ENCODE measurements at places on chromosomes 3 and 15.

DNA sequence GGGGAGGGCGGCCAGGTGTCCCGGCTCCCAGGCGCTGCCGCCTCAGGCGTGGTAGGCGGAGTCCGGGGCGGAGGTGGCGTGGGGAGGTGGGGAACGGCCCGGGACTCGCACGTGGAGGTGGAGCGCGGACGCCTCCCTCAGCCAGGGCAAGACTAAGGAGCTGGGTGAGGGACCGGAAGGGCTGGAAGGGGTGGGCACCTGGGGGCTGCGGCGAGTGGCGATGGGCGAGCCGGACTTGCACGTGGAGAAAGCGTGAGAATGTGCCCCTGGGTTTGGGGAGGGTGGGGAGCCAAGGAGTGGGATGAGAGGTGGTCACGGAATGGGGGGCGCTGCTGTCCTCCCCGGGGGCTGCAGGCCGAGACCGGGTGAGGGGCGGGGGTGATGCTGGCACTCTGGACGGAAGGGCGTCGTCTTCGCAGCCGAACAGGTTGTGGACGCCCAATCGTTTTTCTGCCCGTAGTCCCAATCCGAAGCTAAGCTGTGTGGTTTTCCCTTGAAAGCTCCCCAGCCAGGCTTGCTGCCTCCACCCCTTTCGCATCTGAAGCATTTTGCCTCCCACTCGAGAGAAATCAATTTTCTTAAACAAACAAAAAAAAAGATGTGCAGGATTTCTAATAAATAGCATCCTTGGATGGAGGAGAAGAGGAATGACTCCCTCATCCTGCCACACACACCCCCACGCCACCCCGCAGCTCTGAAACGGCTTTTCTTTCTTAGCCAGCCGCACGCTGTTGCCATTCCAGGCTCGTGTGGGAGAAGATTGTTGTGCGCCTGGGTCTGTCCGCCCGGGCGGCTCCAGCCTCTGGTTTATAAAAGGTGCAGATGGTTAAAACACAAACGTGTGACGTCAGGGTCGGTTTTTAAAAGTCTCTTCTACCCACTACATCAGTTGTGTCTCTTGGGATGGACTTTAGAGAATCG lies 62.5 kb upstream of the ANKRD28 start:
- no peaks in the 10 kb centered on the region for H3K27me3 ChIP-seq
- H3K36me3 ChIP-seq, result peaks cover 29% of the 10 kb centered on the region
- peak; percentile 73 for DNase-seq

- H3K4me3 ChIP-seq, result no peak overlapping the region
- H3K27me3 ChIP-seq, result peaks cover 31% of the 10 kb centered on the region
- no peak for DNase-seq
- no peaks in the 10 kb centered on the region for H3K36me3 ChIP-seq
- H3K4me1 ChIP-seq, result no peaks in the 10 kb centered on the region
- no peak overlapping the region for H3K27ac ChIP-seq
These were observed 665.2 kb upstream of the ADAMTS9 start for GRCh38 chr3:65352951-65353350.

DNA sequence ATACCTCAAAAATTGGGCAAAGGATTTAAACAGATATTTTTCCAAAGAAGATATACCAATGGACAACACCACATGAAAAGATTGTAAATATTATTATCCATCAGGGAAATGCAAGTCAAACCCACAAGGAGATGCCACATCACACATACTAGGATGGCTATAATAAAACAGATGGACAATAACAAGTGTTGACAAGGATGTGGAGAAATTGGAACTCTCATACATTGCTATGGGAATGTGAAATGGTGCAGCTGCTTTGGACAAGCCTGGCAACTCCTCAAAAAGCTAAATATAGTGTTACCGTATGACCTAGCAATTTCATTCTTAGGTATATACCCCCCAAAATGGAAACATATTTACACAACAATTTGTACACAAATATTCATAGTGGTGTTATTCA lies 59.3 kb downstream of the PPCDC start:
- no peak for DNase-seq
- H3K4me3 ChIP-seq, result no peak overlapping the region
- H3K36me3 ChIP-seq, result no peaks in the 10 kb centered on the region
- peaks cover 4% of the 10 kb centered on the region for H3K4me1 ChIP-seq

GRCh38 chr15:44501768-44502366 lies 35.1 kb upstream of the EIF3J start:
- peaks cover 22% of the 10 kb centered on the region for H3K4me1 ChIP-seq
- no peak overlapping the region for H3K4me3 ChIP-seq
- H3K27ac ChIP-seq, result peak overlapping the region; percentile 88
- no peaks in the 10 kb centered on the region for H3K27me3 ChIP-seq
- DNase-seq, result no peak
- peaks cover 75% of the 10 kb centered on the region for H3K36me3 ChIP-seq

DNA sequence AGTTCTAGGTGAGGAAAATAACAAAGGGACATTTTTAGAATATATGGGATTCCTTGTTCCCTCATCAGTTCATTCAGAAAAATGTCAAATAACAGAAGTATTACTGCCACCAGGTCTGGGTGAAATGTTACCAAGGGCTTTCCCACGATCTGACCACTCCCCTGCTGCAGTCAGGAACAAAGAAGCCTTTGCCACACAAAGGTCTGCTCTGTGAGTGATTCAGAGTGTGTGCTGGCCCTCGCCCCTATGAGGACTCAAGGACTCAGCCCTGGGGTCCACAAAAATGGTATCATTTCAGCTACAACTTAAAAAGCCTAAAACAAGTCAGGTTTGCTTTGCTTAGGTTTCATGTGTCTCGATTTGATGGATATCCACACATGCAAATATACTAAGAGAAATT lies 5.0 kb downstream of the MKRN3 start:
- no peak overlapping the region for H3K4me3 ChIP-seq
- no peaks in the 10 kb centered on the region for H3K27me3 ChIP-seq
- no peak for DNase-seq
- H3K4me1 ChIP-seq, result no peaks in the 10 kb centered on the region
- no peak overlapping the region for H3K27ac ChIP-seq

DNA sequence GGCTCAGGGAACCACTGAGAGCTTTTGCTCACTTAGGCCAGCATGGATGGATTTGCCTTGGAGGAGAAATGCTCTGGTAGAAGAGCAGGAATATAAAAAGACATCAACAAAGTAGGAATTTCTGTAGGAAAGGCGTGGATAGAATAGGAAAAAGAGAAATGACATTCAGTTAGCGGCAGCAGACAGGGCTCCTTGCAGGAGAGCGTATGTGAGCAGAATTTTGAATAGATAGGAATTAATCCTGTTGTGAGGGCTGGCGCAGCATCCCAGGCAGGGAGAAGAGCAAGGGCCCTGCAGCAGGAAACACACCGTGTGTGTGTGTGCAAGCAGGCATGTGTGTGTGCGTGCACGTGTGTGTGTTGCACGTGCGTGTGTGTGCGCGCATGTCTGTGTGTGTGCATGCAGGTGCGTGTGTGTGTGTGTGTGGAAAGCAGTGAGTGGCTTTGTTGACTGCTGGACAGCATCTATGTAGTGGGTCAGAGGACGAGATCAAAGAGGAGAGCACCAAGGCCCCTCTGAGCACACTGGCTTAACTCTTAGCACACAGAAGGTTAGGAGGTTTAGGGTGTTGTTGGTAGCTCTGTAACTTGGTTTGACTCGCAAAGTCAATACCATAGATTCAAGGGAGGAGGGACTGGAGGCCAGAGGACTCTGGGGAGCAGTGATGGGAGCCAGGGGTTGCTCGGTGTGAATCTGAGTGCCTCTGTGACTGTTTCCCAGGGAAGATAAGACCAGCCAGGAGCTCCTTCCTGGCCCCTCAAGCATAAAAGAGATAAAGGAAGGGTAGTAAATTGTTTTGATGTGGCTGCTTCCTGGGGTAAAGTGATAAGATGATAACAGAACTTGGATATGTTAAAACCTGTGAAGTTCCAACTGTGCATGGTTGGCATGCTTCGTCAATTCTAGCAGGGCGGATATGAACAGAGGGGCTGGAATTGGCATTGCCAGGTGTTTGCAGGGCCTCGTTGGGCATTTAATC lies 639.5 kb downstream of the NR2F2 start:
- no peaks in the 10 kb centered on the region for H3K27me3 ChIP-seq
- no peaks in the 10 kb centered on the region for H3K36me3 ChIP-seq
- no peak overlapping the region for H3K4me3 ChIP-seq
- no peaks in the 10 kb centered on the region for H3K4me1 ChIP-seq
- no peak for DNase-seq

DNA sequence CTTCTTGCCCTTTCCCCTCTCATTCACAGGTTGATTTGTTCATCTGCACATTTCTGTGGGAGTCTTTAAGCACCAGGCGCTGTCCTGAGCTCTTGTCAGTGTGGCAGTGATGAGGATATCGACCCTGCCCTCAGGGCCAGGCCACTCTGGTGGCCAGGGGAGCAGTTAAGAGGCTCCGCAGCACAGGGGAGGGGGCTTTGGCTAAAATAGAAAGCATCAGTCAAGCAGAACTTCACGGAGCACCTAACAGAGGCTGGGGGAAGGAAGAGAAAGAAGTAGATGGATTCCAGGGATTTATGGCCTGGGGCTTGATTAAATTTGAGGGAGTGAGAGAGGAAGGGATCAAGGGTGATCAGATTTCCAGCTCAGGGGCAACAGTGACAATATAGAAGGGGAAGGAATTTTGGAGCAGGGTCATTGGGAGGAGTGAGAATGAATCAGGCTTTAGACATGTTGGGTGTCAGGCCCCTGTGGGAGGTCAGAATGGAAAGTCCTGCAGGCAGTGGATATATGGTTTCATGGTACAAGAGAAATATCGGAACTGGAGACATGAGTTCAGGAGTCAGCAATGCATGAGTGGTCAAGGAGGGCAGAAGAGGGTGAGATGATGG lies 73.0 kb upstream of the GLCE start:
- H3K4me3 ChIP-seq, result no peak overlapping the region
- H3K36me3 ChIP-seq, result no peaks in the 10 kb centered on the region
- H3K4me1 ChIP-seq, result peaks cover 3% of the 10 kb centered on the region
- DNase-seq, result no peak
- peaks cover 23% of the 10 kb centered on the region for H3K27me3 ChIP-seq

Measured in activated T-cell treated with anti-CD3 and anti-CD28 coated beads, Interleukin-2, amount 50 U/mL, for 24 hours (primary cell).